ENCODE measurements at places on chromosomes 2 and 18. TPM values are rescaled to one million over a fixed set of nuclear protein-coding genes. Genes with fewer than 3 reads are reported as not detected.

The FLACC1 gene
- 0.56 TPM for total RNA-seq

The UGT1A5 gene
- not detected for total RNA-seq

The C2orf66 gene
- total RNA-seq = not detected

The SERPINB5 gene
- total RNA-seq = not detected

DNA sequence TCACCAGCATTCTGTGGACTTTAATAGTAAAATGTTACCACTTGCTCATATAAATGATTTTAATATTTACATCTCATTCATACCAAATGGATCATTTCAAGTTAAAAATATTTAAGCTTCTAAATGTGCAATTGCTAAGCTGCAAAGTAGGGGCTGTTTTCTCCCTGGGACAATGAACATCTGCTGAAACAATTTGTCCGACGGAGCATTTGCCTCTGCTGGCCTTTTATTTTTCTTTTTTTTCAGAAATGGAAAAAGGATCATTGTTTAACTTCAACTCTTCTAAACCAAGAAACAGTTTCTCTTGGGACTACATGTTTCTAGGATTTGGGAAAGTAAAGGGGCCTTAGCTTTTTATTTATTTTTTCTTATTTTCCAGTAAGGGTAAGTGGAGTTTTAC lies 43.8 kb upstream of the ITPRID2 start:
- DNase-seq = no peak

- DNase-seq = no peak
Measured at GRCh38 chr18:21632393-21632792, 20.3 kb downstream of the SNRPD1 start.

GRCh38 chr2:141021109-141021508 lies 1109.7 kb downstream of the LRP1B start:
- peak; percentile 78 for DNase-seq

DNA sequence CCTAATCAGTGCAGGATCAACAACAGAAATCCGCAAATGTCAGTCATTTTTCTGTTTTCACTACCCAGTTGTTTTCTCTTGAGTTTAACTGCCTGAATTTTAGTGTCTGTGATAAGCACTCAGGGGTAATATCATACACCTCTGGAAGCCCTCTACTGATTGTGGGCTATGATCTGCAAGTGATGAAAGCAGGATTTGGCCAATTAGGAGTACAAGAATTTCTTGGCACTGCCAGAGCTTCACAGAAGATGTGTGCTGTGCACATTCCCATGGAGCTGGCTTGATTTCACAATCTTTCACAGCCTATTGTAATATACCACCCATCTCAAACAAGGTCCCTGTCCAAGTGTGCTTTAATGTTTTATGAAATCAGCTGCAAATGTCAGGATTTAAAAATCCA lies 27.3 kb upstream of the TDRD15 start:
- DNase-seq = no peak

GRCh38 chr2:225295102-225295501 lies 104.4 kb upstream of the NYAP2 start:
- no peak for DNase-seq

Data from IMR-90 (cell line).